Aorta (tissue), 5 donors: ENCODE measurements at places on chromosomes 16 and 17. TPM values are rescaled to one million over a fixed set of nuclear protein-coding genes. Genes with fewer than 3 reads are reported as not detected.

The PIRT gene
- total RNA-seq, result not detected

The OTOA gene
- 0.32 TPM for total RNA-seq

The TBC1D3G gene
- total RNA-seq, result not detected

The CDH1 gene
- total RNA-seq, result 0.29 TPM

The COPZ2 gene
- 59.9 TPM for total RNA-seq

DNA sequence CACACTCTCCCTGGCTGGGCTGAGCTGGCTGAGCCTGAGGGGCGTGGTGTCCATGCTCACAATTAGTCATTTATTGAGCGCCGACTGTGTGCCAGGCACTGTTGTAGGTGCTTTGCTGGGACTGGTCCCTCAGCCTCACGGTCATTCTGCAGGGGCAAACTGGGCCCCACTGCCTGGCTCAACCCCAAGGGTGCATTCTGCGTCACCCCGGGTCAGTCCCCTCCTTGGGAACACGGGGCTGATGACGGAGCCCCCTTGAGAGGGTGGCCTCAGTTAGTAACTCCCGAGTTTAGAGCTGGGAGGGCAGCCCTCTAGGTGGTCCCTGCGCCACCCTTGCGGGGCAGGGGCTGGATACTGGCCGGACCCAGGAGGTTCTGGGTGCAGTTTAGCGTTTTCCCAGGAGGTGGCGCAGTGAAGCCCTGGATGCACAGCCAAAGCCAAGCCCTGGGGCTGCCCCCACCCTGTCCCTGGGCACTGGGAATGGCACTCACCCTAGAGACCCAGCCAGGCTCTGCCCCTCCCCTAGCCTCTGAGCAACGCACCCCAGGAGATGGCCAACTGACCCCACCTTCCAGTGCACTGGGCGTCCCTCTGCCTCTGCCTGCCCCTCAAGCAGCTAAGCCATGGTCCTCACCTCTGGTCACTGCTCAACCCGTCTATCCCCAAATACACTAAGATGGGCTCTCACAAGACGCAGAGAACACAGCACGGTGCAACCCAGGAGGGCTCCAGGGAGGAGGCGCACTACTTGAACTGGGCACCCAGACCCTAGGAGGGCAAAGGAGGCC lies 243.2 kb upstream of the GSE1 start:
- no peak overlapping the region for H3K4me3 ChIP-seq
- no peaks in the 10 kb centered on the region for H3K4me1 ChIP-seq
- H3K27ac ChIP-seq, result no peak overlapping the region
- DNase-seq, result peak; percentile 75

DNA sequence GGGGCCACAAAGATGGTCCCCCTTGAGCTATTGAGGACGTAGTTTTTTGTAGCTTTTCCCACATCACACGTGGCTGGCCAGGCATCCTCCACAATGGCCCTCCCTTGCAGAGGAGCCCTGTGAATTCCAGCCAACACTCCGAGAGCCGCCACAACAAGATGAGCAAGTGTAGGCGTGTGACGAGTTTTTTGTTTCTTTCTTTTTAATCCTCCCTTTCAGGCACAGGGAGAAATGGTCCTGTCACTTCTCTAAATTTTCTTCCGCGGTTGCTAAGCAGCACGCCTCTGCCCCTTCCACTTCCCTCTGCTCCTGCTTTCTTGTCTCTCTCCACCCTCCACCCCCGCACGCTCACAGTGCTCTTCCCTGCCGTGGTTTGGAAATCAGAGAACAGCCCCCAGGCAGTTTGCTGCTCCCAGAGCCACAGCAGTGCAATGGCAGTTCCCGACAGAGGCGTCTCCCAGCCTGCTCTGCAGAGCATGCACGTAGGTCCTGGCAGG lies 68.0 kb upstream of the MRTFB start:
- H3K27ac ChIP-seq, result no peak overlapping the region
- DNase-seq, result peak; percentile 83
- no peaks in the 10 kb centered on the region for H3K4me1 ChIP-seq
- peak overlapping the region; percentile 24 for H3K4me3 ChIP-seq

GRCh38 chr16:6231398-6231797 lies 1101.2 kb upstream of the RBFOX1 start:
- DNase-seq, result no peak
- H3K4me1 ChIP-seq, result no peaks in the 10 kb centered on the region
- no peaks in the 10 kb centered on the region for H3K36me3 ChIP-seq
- H3K27ac ChIP-seq, result no peak overlapping the region
- H3K27me3 ChIP-seq, result no peaks in the 10 kb centered on the region
- no peak overlapping the region for H3K4me3 ChIP-seq

- H3K27ac ChIP-seq, result no peak overlapping the region
- no peak overlapping the region for H3K4me3 ChIP-seq
Observed at GRCh38 chr16:57852189-57852588, 49.9 kb upstream of the KIFC3 start.

GRCh38 chr17:65785109-65785508 lies 223.7 kb upstream of the AXIN2 start:
- H3K36me3 ChIP-seq, result no peaks in the 10 kb centered on the region
- no peaks in the 10 kb centered on the region for H3K4me1 ChIP-seq
- no peaks in the 10 kb centered on the region for H3K27me3 ChIP-seq
- no peak overlapping the region for H3K27ac ChIP-seq
- no peak overlapping the region for H3K4me3 ChIP-seq

DNA sequence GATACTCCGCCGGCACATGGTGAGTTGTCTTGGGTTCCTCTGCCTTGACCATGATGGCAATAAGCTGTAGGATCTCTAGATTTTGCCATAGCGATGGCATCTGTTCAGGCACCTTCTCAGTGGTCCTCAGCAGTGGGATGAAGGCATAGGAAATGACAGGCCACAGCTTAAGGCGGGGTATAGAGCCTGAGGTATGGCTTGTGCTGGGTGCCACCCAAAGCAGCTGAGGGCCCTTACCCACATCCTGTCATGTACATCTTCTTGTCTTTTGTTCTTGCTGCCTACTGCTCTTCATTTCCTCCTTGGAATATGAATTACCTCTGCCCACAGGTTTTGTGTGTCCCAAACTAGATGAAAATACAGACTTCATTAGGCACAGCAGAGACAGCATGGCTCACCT lies 29.5 kb downstream of the KAT7 start:
- H3K27ac ChIP-seq, result no peak overlapping the region
- DNase-seq, result no peak
- no peaks in the 10 kb centered on the region for H3K27me3 ChIP-seq
- no peak overlapping the region for H3K4me3 ChIP-seq
- H3K36me3 ChIP-seq, result no peaks in the 10 kb centered on the region

GRCh38 chr17:61587807-61588660 lies 3.0 kb downstream of the NACA2 start:
- no peak overlapping the region for H3K27ac ChIP-seq
- no peaks in the 10 kb centered on the region for H3K4me1 ChIP-seq
- H3K4me3 ChIP-seq, result no peak overlapping the region
- H3K27me3 ChIP-seq, result no peaks in the 10 kb centered on the region
- DNase-seq, result no peak

- H3K27ac ChIP-seq, result no peak overlapping the region
- no peak overlapping the region for H3K4me3 ChIP-seq
- DNase-seq, result no peak
- H3K27me3 ChIP-seq, result no peaks in the 10 kb centered on the region
- H3K36me3 ChIP-seq, result no peaks in the 10 kb centered on the region
- H3K4me1 ChIP-seq, result no peaks in the 10 kb centered on the region
Observed at GRCh38 chr17:39920218-39921210, 2.1 kb upstream of the GSDMB start.

- no peaks in the 10 kb centered on the region for H3K36me3 ChIP-seq
- no peak for DNase-seq
- no peak overlapping the region for H3K4me3 ChIP-seq
- no peak overlapping the region for H3K27ac ChIP-seq
Observed at GRCh38 chr17:33696102-33696501, 403.0 kb upstream of the ASIC2 start.

DNA sequence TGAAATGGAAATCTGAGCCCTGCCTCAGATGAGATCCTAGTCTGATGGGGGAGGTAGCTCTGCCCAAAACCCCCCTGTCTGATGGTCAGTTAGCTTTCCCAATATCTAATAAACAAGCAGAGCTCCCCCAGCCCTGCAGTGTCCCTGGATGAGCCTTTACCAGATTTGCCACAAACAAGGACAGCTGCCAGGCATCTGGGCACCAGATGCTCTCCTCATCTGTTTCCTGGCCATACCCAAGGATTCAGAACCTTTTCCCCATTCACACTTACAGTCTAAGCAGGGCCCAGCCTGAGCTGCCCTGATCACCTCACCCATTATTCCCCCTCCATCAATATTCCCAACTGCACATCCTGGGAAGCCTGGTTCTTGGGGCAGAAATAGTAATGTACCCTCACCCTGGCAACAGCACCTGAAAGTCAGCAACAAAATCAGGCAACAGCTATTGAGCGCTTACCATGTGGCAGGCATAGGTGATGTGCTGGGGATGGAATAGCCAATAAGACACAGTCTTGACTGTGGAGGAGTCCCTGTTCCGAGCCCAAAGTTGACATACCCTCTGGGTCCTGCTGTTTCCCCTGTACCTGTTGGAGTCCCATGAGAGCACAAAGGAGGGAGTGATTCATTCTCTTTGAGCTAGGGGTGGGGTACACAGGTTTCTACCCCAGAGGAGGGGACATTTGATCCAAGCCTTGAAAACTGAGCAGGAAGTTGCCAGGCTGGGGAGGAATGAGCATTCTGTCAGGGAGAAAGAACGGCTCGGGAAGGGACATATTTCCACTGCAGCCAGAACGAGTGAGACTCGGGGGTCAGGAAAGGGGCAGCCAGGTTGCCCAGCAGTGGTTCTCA lies 147.4 kb downstream of the TMEM132E start:
- no peaks in the 10 kb centered on the region for H3K4me1 ChIP-seq
- no peak overlapping the region for H3K27ac ChIP-seq
- no peaks in the 10 kb centered on the region for H3K36me3 ChIP-seq
- no peak for DNase-seq
- H3K4me3 ChIP-seq, result no peak overlapping the region
- H3K27me3 ChIP-seq, result no peaks in the 10 kb centered on the region

GRCh38 chr17:721540-721937 lies 6.9 kb upstream of the VPS53 start:
- H3K36me3 ChIP-seq, result peaks cover 2% of the 10 kb centered on the region
- DNase-seq, result no peak
- no peaks in the 10 kb centered on the region for H3K27me3 ChIP-seq
- H3K4me1 ChIP-seq, result no peaks in the 10 kb centered on the region
- no peak overlapping the region for H3K27ac ChIP-seq
